D341Med (cell line): ENCODE measurements at places on chromosomes 7 and 10.

DNA sequence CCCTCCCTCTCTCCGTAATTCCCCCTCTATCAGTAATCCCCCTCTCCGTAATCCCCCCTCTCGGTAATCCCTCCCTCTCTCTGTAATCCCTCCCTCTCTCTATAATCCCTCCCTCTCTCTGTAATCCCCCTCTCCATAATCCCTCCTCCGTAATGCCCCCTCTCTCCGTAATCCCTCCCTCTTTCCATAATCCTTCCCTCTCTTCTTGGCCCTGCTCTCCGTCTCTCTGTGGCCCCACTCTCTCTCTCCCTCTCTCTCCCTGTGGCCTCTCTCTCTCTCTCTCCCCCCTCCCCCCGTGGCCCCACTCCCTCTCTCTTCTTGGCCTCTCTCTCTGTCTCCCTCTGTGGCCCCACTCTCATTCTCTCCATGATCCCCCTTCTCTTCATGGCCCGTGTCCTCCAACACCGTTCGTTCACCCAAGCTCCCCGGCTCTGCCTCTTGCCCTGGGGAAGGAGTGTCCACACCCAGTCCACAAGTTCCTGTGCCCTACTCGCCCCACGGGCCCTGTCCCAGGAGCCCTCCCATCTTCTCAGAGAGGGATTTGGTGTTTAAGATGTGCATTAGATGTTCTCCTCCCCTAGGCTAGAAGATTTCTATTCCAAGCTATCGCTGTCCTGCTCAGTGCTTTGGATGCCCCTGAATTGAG is 19.8 kb downstream of the SHH start:
- no peak for DNase-seq

GRCh38 chr10:132918264-132918616 is 24.1 kb downstream of the CFAP46 start:
- DNase-seq = no peak

DNA sequence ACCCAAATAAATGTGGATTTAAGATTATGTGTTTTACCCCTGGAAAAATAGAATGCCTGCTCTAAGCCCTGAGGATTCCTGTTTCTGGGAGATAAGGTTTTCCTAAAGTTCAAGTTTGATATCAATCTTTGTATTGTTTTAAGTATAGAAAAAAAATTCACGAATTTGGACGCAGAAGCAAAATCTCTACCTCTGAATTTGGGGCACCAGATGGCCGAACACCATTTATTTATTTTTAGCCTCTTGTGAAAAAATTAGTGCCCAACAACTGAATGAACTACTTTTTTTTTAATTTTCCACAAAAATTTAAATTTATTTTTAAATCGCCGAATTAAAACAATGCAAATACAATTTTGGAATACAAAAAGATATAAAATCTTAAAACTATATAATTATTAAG is 128.1 kb upstream of the SP4 start:
- no peak for DNase-seq

DNA sequence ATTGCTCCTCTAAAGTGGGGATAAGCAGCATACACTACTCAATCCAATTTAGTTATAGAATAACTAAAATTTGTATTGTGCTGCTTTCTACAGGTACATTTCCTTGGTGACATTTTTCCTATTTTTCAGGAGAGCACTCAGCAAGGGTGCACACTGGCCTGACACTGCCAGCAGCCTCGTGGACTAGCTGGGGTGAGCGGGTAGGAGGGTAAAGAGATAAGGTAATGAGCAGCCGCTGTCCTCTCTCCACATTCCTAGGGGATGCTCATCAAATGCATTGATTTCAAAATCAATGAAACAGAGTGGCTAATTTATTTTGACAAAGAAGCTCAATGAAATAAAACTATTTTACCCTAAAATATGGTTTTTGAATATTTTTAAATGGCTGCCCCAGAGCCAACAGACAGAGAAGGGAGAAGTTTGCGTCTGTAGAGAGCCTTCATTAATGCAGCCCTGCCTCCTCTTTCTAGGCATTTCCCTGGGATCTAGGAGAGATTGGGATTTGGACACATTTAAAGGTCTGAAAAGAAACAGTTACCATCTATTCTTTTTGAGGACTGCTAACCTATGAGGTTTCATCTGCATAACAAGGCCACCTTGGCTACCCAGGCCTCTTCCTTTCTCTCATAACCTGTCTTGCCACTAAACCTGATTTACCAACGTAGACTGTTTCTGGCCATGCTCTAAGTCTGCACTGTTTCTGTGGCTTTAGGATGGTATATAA is 561.0 kb downstream of the IPMK start:
- no peak for DNase-seq

DNA sequence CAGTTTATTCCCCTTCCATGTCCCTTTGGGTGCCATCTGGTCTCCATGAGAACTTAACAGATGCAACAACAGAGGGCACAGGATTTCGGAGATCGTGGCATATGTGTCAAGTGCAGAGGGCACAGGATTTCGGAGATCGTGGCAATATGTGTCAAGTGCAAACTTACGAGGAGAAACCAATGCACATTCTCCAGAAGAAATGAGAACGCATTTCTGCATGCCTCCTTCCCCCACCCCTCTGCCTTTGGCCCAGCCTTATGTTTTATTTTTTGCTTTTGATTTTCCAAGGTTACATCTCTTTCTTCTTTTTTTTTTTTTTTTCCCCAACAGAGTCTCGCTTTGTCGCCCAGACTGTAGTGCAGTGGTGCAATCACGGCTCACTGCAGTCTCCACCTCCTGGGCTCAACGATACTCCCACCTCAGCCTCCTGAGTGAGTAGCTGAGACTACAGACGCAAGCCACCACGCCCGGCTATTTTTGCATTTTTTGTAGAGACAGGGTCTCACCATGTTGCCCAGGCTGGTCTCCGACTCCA is 586 bp upstream of the ANKRD26 start:
- DNase-seq = no peak

GRCh38 chr10:89074120-89074519 is 83.5 kb downstream of the FAS start:
- no peak for DNase-seq

DNA sequence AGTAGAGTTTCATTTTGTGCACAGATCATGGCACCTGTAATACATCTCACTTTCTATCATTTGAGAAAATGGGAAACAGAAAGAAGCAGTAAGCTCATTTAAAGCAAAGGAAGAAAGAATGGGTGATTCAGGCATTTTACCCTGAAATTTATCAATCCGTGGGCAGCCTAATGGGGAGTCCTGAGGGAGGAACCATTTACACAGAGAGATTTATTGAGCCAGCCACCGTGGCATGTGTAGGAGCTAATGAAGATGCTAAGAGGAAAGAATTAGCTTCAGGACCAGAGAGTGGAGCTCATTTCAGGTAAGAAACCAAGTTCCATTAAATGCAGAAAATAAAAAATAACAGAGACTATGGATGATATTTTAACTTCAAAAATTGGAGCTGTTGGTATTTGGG is 443.4 kb upstream of the COBL start:
- DNase-seq = no peak

DNA sequence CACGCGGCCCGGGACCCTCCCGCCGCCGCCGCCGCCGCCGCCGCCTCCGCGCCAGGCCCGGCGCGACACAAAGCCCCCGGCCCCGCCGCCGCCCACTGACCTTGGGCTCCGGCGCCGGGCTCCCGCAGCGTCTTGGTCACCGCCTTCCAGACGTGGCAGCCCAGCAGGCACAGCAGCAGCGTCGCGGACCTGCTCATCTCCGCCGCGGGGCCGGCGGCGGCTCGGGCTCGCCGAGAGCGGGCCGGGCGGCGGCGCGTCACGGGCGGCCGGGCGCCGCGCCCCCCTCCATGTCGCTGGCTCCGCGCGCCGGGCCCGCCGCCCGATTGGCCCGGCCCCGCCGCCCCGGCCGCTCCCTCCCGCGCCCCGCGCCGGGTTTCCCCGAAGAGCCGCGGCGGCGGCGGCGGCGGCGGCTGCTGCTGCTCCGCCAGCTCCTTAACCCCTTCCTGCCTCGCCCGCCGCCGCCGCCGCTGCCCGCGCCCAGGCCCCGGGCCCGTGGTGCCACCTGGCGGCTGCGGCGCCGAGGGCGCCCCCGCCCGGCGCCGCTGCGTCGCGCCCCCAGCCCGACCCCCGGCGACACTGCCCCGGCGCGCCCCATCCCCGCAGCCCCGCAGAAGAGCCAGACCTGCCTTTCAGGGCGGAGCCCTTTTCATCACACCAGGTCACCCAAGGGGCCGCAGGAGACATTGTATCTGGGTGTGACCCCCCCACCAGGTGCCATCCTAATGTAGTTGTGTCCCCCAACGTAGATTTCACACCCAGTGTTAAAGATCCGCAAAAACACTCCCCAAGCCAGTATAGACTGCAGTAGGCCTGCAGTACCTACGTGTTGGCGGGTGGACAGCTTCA is at the start of gene FAM171A1:
Gene FAM171A1 (minus strand): TSS at position 434 of the 846 bp plus-strand sequence. CDS start 237 bp downstream, at position 197.
- DNase-seq = peak; percentile 96

- peak; percentile 37 for DNase-seq
These were observed 1.9 kb downstream of the VWC2 start for GRCh38 chr7:49775065-49775948.

DNA sequence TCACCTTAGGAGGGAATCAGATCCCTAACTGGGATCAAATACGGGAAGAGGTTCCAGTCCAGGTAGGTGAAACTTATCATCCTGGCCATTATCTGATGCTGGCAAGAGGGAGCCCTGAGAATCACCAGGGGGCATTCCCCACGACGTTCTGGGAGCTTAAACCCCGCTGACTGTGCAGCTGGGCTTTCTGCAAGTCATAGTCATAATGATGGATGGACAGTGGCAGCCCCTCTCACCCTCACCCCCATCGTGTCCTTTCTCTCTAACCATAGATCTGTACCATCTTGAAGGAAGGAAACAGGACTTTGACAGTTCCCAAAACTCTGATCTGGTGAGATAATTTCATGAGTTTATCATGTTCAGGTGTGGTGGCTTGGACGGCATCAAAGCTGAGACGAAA is 50.2 kb downstream of the GATA3 start:
- DNase-seq = no peak
